ENCODE measurements at places on chromosomes 2 and 18.

- no peak for DNase-seq
These were observed 37.8 kb downstream of the VIT start for GRCh38 chr2:36734304-36734703.

DNA sequence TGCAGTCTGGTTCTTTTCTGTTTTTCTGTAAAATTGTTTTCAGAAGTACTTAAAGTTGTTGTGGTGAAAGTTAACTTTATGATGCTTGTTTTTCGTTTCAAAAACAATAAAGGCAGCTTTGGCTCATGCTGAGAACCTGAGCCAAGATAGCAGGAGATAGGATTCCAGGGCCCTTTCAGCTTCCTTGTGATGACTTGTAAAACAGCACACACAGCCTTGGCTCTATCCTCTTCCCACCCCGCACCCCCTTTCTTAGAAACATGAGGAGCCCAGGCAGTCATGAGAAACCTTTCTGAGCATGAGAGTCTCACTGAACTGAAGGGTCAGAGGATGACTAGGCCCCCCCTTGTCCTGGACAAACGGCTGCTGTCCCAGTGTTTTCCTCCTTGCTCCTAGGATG lies 12.4 kb upstream of the CHRNA1 start:
- no peak for DNase-seq

DNA sequence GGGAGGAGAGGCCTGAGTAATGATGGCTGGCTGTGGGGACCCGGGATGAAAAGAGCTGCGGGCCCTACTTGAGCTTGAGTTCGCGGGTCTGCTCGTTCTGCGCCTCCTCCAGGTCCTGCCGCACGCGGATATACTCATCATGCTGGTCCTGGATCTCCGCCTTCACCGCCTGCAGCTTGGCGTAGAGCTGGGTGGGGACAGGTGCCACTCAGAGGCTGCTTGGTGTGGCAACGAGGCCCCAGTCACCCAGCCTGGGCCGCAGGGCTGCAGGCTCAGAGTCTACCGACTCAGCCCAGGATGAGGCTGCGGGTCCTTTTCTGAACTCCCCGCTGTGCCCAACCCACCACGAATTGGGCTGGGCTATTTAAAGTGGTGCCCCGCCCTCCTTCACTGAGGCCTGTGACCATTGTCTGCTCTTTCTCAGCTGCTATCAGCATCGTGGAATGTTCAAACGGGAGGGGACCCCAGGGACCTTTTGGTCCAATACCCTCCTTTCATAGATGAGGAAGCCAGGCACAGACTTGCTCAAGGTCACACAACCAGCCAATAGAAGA lies 28.0 kb downstream of the KIF3C start:
- DNase-seq, result no peak

DNA sequence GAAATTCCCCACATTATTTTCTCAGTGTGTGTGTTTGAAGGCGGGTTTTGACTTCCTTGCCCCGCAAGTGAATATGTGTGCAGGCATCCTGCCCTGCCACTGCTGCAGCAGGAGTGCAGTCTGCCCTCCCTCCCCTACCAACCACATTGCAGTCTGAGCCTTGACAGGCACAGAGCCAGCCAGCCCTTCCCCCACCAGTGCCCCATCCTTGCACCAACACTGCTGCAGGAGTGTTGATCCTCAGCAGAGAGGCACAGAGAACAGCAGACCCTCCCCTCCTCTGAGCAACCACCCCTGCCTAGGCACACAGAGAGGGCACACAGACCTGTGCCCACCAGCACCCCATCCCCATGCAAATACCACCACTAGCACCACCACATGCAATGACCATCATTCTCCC lies 683.0 kb upstream of the PKDCC start:
- DNase-seq, result no peak

GRCh38 chr18:62280786-62281185 lies 44.3 kb upstream of the TNFRSF11A start:
- DNase-seq, result no peak

GRCh38 chr18:79570266-79571201 lies 109.1 kb upstream of the CTDP1 start:
- no peak for DNase-seq

GRCh38 chr18:25495606-25496005 lies 143.6 kb upstream of the ZNF521 start:
- no peak for DNase-seq

DNA sequence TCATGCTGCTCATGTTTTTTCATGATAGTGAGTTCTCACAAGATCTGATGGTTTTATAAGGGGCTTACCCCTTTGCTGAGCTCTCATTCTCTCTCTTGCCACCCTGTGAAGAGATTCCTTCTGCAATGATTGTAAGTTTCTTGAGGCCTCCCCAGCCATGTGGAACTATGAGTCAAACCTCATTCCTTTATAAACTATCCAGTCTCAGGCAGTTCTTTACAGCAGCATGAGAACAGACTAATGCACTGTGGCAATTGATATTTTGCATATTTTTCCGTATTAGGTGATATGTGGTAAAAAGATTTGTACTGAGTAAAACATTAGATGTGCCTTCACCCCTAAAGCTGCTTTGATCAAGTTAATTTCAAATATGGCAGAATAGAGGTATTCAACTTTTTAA lies 48.8 kb downstream of the RAB27B start:
- DNase-seq, result no peak

- DNase-seq, result no peak
These were observed 12.0 kb downstream of the KCNK3 start for GRCh38 chr2:26704441-26704977.

DNA sequence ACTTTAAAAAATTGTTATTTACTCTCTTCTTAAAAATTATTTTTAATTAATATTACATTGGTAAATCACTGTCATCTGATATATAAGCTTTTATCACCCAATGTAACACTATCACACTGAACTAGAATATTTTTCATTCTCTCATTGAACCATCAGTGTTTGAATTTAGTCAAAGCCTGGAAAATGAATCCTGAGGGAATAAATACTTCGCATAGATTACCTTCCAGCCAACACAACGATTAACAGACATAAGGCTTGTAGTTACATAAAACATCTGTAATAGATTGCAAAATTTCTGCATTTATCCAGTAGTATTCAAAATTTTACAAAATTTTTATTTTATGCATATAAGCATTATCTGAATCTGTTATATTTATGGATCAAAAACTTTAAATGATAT lies 314.9 kb downstream of the ERBB4 start:
- no peak for DNase-seq

Measured in CD8-positive, alpha-beta memory T cell (primary cell).